ENCODE measurements at places on chromosomes 6 and 20. TPM values are rescaled to one million over a fixed set of nuclear protein-coding genes. Genes with fewer than 3 reads are reported as not detected.

GRCh38 chr20:16113736-16114135, 459.5 kb downstream of the KIF16B start:
- H3K27me3 ChIP-seq: peaks cover 6% of the 10 kb centered on the region
- H3K4me3 ChIP-seq: no peak overlapping the region
- H3K27ac ChIP-seq: no peak overlapping the region

DNA sequence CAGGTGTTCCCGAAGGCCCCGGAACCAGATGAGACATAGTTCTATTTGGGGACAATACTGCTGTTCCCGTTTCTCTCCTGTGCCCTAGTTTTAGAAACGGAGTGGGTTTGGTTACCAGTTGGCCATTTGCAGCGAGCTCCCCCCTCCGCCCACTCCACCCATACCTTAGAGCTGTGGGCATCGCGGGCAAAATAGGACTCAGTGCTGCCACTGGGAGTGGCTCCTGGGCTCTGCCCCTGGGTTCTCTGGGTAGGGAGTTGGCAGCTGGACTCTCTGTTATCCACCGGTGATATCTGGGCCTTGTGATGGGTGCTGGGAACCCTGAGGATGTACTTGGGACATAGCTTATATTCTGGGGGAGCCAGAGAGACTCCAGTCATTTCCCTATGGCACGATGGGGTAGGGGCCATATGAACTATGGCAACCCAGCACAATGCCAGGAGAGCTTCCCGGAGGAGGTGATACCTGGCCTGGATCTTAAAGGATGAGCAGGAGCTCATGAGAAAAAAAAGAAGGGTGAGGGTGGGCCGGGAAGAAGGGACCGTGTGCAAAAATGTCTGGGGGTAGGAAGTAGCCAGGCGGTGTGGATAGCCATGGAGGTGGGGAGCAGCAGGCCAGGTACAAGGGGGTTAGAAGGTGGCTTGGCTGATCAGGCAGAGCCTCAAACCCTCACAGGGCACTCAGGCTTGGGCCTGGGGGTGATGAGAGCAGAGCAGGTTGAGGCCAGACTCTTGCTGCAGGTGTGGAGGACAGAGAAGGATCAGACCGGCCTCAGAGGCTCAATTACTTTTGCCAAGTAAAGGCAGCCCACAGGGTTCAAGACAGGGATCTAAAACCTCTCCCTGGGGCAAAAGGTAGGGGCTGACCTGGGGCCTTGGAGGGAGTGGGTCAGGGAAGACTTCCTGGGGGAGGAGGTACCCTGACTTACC, 9.6 kb downstream of the SRC start:
- no peaks in the 10 kb centered on the region for H3K36me3 ChIP-seq
- H3K4me3 ChIP-seq: no peak overlapping the region
- H3K4me1 ChIP-seq: peaks cover 9% of the 10 kb centered on the region
- H3K27ac ChIP-seq: peak overlapping the region; percentile 49
- no peaks in the 10 kb centered on the region for H3K27me3 ChIP-seq

The TMEM200A gene
- 1.2 TPM for total RNA-seq

The TRAPPC3L gene
- not detected for total RNA-seq

The OR12D3 gene
- not detected for total RNA-seq

The MAFB gene
- 0.64 TPM for total RNA-seq

GRCh38 chr6:31760790-31761189, 1.7 kb upstream of the SAPCD1 start:
- no peak for DNase-seq
- H3K36me3 ChIP-seq: peaks cover 4% of the 10 kb centered on the region
- H3K4me1 ChIP-seq: no peaks in the 10 kb centered on the region
- H3K27me3 ChIP-seq: no peaks in the 10 kb centered on the region
- H3K4me3 ChIP-seq: no peak overlapping the region
- no peak overlapping the region for H3K27ac ChIP-seq

- no peaks in the 10 kb centered on the region for H3K27me3 ChIP-seq
- peaks cover 53% of the 10 kb centered on the region for H3K4me1 ChIP-seq
- no peak overlapping the region for H3K4me3 ChIP-seq
- H3K36me3 ChIP-seq: peaks cover 52% of the 10 kb centered on the region
- H3K27ac ChIP-seq: peak overlapping the region; percentile 72
Measured at GRCh38 chr6:160042014-160042773, 73.3 kb downstream of the IGF2R start.

DNA sequence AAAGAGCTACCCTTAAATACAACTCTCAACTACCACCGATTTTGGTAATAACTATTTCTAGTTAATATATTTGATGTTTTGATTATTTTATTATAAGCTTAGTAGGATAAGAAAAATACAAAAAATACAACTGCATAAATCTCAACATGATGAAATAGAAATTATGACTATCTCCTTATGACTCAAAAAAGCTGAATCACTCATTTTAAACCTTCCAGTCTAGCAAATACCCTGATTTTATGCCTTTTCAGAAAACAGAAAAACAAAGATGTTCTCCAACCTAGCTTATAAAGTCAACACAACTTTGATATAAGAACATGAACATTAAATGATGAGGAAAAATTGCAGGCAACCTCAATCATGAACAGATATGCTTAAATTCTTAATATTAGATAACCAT, 40.2 kb upstream of the DSE start:
- H3K4me3 ChIP-seq: no peak overlapping the region
- H3K27ac ChIP-seq: peak overlapping the region; percentile 16
- H3K36me3 ChIP-seq: peaks cover 9% of the 10 kb centered on the region

- no peaks in the 10 kb centered on the region for H3K4me1 ChIP-seq
- H3K4me3 ChIP-seq: no peak overlapping the region
- no peak for DNase-seq
- no peaks in the 10 kb centered on the region for H3K27me3 ChIP-seq
- no peaks in the 10 kb centered on the region for H3K36me3 ChIP-seq
- H3K27ac ChIP-seq: no peak overlapping the region
Measured at GRCh38 chr6:94357381-94357980, 938.1 kb upstream of the EPHA7 start.

DNA sequence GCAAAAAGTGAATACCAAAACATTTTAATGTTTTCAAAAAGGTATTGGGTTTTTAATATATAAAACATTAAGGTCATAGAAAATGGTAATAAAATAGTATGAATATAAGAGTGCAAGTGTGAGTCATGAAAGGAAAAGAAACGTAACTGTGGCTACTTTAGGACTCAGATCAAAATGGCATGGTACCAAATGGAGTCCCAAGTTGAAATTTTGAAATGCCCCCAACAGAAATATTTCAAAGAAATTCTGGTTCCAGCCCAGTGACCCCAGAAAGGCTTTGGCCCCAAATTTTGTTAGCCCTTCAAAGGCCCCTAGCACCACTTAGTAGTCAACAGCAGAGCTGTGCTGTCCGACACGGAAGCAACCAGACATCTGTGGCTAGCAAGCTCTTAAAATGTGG, 6.0 kb downstream of the COL12A1 start:
- H3K4me1 ChIP-seq: peaks cover 9% of the 10 kb centered on the region
- peaks cover 65% of the 10 kb centered on the region for H3K27me3 ChIP-seq
- DNase-seq: no peak
- H3K36me3 ChIP-seq: no peaks in the 10 kb centered on the region

DNA sequence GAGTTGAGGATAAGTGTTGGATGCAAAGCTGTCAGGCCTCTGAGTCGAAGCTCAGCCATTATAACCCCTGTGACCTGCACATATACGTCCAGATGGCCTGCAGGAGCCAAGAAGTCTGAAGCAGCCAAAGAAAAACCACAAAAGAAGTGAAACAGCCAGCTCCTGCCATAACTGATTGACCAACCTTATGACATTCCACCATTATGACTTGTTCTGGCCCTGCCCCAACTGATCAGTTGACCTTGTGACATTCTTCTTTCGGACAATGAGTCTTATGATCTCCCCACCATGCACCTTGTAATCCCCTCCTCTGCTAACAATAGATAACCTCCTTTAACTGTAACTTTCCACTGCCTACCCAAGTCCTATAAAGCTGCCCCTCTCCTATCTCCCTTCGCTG, 133.7 kb upstream of the AGPAT4 start:
- H3K27ac ChIP-seq: no peak overlapping the region
- no peaks in the 10 kb centered on the region for H3K36me3 ChIP-seq
- H3K4me3 ChIP-seq: no peak overlapping the region
- H3K4me1 ChIP-seq: no peaks in the 10 kb centered on the region
- peaks cover 6% of the 10 kb centered on the region for H3K27me3 ChIP-seq

GRCh38 chr6:35620706-35621105, 68.0 kb downstream of the FKBP5 start:
- H3K4me1 ChIP-seq: peaks cover 5% of the 10 kb centered on the region
- no peak overlapping the region for H3K4me3 ChIP-seq
- H3K27me3 ChIP-seq: no peaks in the 10 kb centered on the region

- no peak overlapping the region for H3K4me3 ChIP-seq
- no peaks in the 10 kb centered on the region for H3K36me3 ChIP-seq
- peaks cover 9% of the 10 kb centered on the region for H3K27me3 ChIP-seq
- no peak overlapping the region for H3K27ac ChIP-seq
- no peaks in the 10 kb centered on the region for H3K4me1 ChIP-seq
- no peak for DNase-seq
Measured at GRCh38 chr20:9916761-9917160, 77.9 kb upstream of the PAK5 start.

DNA sequence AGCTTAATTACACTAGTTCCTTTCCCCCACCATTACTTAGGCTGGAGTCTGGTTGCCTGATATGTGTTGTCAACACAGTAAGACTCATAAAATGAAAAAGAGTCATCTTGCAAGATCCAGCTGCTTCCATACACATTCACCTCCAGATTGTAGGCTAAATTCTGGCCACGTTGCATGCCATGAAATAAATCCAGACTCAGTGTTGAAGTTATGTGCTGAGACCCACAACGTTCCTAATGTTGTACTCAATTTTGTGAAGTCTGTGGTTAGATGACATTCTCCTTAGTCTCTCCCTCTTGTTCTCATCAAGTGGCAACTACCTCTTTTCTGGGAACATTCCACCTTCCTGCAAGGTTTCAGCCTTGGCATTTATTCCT, 212.3 kb downstream of the LMBRD1 start:
- H3K27me3 ChIP-seq: no peaks in the 10 kb centered on the region
- H3K4me3 ChIP-seq: no peak overlapping the region
- H3K27ac ChIP-seq: no peak overlapping the region

The PBOV1 gene
- not detected for total RNA-seq

DNA sequence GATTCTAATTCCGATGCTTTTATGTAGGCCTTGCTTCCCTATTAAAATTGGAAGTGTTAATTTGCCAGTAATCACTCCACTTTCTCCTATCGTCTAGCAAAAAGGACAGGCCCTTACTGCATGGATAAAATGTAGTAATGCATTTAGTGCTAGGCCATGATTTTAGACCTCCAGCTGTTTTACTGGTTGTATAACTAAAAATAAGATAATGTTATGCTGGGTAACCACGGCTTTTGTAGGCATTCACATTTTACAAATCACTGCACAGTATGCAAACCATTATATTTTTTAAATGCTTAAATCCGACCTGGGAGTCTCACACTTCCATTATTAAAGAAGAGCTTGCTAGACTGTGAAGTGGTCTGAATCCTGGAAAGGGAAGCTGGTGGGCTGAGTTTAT, 179.5 kb downstream of the TFAP2A start:
- no peaks in the 10 kb centered on the region for H3K27me3 ChIP-seq
- H3K27ac ChIP-seq: no peak overlapping the region
- no peak overlapping the region for H3K4me3 ChIP-seq
- H3K36me3 ChIP-seq: no peaks in the 10 kb centered on the region

The MEP1A gene
- total RNA-seq: not detected

DNA sequence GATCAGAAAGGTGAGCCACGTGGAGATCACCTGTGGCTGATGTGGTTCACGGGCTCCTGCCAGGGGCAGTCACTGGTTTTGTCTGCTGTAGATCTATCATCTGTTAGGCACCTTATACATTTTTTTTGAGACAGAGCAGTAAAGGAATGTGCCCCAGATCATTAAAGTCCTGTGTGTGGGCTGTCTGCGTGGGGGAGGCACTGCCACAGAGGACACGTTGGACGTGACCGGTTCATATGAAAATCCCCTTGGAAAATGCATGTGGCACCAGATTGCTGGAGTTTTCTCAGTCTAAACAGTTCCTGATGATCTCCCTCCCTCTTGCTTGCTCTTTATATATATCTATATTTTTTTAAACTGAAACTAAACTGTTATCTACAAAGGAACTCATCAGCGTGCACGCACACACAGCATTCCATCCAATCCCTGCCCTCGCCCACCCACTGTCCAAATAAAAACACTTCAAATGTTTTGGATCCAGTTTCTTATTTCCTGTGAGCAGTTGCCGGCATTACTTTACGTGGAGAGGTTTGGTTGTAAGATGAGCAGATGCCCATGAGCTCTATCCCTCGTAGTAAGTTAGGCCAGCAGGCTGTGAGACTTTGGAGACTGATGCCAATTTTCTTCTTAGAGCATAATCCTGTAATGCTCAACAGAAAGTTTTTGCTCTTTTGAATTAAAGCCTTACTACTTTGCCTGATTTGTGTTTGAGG, 161.6 kb upstream of the EXOC2 start:
- H3K4me3 ChIP-seq: no peak overlapping the region
- DNase-seq: no peak
- H3K27ac ChIP-seq: no peak overlapping the region
- no peaks in the 10 kb centered on the region for H3K36me3 ChIP-seq

The SOBP gene
- 0.84 TPM for total RNA-seq

DNA sequence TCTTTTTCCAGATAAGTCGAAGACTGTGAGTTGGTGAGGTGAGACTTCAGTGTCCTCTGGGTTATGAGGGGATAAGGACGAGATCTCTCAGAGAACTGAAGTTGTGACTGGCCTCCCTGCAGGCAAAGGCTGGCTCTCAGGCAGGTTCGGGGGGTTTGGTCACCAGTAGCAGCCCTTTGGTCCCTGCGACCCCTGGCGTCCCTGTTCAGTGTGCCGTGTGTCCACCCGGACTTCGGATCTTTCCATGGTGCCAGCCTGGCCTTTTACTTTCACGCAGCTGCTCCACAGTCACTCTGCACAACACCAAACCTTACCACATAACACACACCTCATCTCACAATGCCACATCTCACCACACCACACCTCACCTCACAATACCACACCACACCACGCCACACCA, 131.9 kb downstream of the ERMARD start:
- no peak overlapping the region for H3K27ac ChIP-seq
- no peaks in the 10 kb centered on the region for H3K4me1 ChIP-seq
- H3K36me3 ChIP-seq: no peaks in the 10 kb centered on the region
- H3K4me3 ChIP-seq: no peak overlapping the region
- H3K27me3 ChIP-seq: peaks cover 52% of the 10 kb centered on the region

The DEFB123 gene
- not detected for total RNA-seq

The PLEKHG1 gene
- 3.3 TPM for total RNA-seq

The HDGFL1 gene
- total RNA-seq: not detected

GRCh38 chr6:68040312-68040778, 594.7 kb upstream of the ADGRB3 start:
- DNase-seq: no peak
- H3K27ac ChIP-seq: no peak overlapping the region
- H3K4me3 ChIP-seq: no peak overlapping the region
- H3K4me1 ChIP-seq: no peaks in the 10 kb centered on the region
- H3K27me3 ChIP-seq: no peaks in the 10 kb centered on the region
- H3K36me3 ChIP-seq: no peaks in the 10 kb centered on the region

DNA sequence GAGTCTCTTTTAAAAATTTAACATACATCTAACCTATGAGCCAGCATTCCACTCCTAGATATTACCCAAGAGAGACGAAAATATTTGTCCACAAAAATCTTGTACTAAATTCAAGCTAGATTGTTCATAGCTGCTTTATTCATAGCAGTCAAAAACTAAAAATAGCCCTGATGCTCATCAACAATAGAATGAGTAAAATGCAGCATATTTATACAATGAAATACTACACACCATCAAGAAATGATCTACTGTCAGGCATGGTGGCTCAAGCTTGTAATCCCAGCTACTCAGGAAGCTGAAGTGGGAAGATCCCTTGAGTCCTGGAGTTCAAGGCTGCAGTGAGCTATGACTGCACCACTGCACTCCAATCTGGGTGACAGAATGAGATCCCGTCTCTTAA, 22.0 kb upstream of the SRC start:
- H3K27me3 ChIP-seq: no peaks in the 10 kb centered on the region
- H3K4me3 ChIP-seq: no peak overlapping the region
- no peak for DNase-seq
- no peaks in the 10 kb centered on the region for H3K36me3 ChIP-seq
- no peaks in the 10 kb centered on the region for H3K4me1 ChIP-seq

Data from natural killer cell treated with Interleukin-12 subunit alpha and Interleukin-12 subunit beta and Interleukin-15 and Interleukin-18, amount 100 ng/mL, for 72 hours (primary cell).